ENCODE measurements at places on chromosomes 16 and 17.

DNA sequence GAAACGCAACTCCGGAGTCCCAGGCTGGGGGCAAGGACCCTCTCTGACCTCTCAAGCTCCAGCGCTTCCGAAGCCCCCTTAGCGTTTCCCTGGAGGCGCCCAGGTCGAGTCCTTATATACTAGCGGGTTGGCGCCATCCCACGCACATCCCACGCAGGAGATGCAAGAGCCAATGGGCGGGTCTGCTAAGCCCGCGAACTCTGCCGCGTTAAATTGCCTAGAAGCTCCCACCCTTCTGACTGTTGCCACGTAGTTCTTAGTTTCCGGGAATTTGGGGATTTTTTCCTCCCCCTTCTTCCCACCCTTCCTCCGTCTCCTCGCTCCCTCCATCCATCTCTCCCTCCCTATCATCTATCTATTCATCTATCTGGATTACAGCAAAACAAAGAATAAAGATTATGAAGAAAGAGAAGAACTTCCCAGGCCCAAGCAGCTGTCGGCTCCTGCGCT is at the start of gene SLFN11:
SLFN11 (minus strand) TSS at position 88 of the 450 bp plus-strand sequence. CDS start 9,814 bp downstream, outside the sequence.
- peak; percentile 93 for DNase-seq

GRCh38 chr17:82517230-82517865 is 2.2 kb upstream of the FOXK2 start:
- DNase-seq = no peak

- DNase-seq = no peak
Observed at GRCh38 chr16:86987746-86988670, 329.2 kb downstream of the C16orf95 start.

GRCh38 chr17:48176471-48176855 is 68.9 kb downstream of the SNX11 start:
- DNase-seq = no peak

GRCh38 chr17:55806745-55807495 is 56.1 kb downstream of the PCTP start:
- peak; percentile 44 for DNase-seq

GRCh38 chr17:22310717-22311686 is 618.7 kb downstream of the KCNJ18 start:
- no peak for DNase-seq

GRCh38 chr17:76506408-76507345 is 5.5 kb upstream of the RHBDF2 start:
- DNase-seq = peak; percentile 93

GRCh38 chr17:51645056-51645455 is 384.7 kb downstream of the UTP18 start:
- no peak for DNase-seq

GRCh38 chr17:75908201-75908600 is 3.5 kb upstream of the MRPL38 start:
- no peak for DNase-seq

DNA sequence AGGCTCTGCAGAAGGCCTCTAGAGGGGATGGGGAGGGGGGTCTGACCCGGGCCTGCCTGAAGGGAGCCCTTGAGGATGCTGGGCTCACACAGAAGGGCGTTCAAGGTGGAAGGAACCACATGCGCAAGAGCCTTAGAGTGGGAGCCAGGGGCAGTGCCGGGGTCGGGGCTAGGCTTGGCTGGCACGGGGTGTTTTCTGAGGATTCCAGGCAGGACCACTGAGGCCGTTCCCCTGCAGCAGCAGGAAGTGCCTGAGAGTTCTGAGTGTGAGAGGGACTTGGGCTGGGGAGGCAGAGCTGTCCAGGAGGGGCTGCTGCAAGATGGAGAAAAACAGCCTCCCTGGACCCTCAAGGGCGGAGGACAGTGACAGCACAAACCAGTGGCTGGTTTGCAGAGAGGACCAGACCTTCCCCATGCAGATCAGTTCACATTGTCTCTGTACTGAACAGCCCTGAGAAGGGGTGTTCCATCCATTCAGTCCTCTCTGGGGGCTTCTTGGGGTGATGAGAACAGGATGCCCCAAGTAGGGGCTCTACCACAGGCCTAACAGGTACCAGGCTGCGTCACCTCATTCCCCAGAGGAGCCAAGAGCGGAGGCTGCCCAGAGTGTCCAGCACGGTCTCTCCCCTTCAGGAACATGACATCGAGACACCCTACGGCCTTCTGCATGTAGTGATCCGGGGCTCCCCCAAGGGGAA is 3.4 kb downstream of the NDRG4 start:
- DNase-seq = no peak

DNA sequence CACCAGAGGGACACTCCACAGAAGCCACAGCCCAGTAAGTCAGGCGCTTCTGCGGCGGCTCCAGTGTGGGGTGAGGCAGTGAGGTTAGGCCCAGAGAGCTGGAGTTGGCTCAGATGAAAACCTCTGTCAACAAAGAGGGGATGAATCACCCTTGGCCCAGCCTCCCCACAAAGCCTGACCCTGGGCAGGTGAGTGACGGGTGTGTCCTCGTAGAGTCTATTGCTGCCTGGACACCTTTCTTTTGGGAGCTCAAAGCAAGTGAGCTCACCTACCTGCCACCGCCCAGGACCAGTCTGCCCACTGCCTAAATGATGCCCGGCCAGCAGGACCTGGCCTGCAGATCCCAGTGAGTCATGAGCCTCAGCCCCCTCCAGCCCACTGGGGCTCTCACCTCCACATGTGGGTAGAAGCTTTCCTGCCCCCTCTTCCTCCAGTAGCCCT is 24.9 kb upstream of the DBNDD1 start:
- no peak for DNase-seq

DNA sequence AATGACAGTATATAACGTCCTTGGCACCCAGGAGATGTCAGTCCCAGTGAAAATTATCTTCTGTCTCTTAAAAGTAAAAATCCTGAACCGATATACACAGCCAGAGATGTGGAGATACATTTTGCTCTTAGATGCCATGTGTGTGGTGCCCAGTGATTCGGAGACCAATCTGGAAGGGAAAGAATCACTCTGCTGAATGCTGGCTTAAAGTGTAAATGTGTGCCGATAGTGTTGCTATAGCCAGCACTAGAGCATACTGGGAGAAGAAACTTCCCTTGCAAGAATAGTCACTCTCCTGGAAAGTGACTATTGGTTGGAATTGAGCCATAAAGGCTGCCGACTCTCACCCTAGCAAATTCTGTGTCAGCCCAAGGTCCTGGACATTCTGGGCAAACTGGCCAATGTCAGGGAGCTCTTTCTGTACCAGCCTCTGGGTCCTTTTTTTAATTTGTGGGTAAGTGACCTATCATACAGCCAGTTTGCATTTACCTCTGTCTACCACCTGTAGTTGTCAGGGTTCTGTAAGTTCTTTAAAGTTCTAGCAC is 44.2 kb upstream of the HNF1B start:
- DNase-seq = no peak

- DNase-seq = no peak
Observed at GRCh38 chr16:79933603-79934002, 333.1 kb upstream of the MAF start.

DNA sequence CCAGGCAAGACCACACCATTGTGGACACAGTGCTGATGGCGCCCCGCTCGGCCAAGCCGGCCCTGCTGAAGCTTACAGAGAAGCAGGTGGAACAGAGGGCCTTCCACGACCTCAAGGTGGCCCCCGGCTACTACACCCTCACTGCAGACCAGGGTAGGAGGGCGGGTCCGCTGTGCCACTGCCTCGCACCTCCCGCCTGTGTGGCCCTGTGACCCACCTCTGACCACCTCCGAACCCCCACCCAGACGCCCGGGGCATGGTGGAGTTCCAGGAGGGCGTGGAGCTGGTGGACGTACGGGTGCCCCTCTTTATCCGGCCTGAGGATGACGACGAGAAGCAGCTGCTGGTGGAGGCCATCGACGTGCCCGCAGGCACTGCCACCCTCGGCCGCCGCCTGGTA is 21.1 kb downstream of the ITGB4 start:
- DNase-seq = no peak

- DNase-seq = no peak
Observed at GRCh38 chr16:72468582-72468981, 296.6 kb upstream of the PMFBP1 start.

DNA sequence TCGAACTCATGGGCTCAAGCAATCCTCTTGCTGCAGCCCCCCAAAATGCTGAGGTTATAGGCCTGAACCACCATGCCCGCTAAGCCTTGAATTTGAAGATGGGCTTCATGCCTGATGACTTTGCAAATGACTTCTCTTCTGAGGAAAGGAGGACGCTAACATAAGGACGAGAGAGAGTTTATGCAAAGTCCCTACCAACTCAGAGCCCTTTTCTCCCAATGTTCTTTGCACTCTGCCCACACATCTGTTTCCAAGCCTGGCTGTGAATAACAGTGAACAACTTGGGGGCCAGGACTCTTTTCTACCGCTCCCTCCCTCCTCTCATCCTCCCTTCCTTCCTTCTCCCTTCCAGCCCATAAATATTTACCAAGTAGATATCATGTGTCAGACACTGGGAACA is 8.5 kb upstream of the NPIPB2 start:
- DNase-seq = no peak

GRCh38 chr17:10149573-10150399 is 48.6 kb downstream of the GAS7 start:
- DNase-seq = peak; percentile 44

Measured in activated CD4-positive, alpha-beta T cell treated with anti-CD3 and anti-CD28 coated beads, Interleukin-2, Interleukin-6, amounts not matched to agents 100 ng/mL and 50 ng/mL, durations not matched to agents 16 hours and 8 hours (primary cell).